ENCODE measurements at places on chromosomes 16 and 17.

- H3K36me3 ChIP-seq, result no peaks in the 10 kb centered on the region
- H3K27ac ChIP-seq, result no peak overlapping the region
- H3K4me3 ChIP-seq, result no peak overlapping the region
- no peaks in the 10 kb centered on the region for H3K4me1 ChIP-seq
- DNase-seq, result no peak
These were observed 5.9 kb downstream of the MEIOB start for GRCh38 chr16:1865902-1866690.

- H3K4me1 ChIP-seq, result peaks cover 22% of the 10 kb centered on the region
- H3K36me3 ChIP-seq, result no peaks in the 10 kb centered on the region
- no peaks in the 10 kb centered on the region for H3K27me3 ChIP-seq
- H3K4me3 ChIP-seq, result no peak overlapping the region
- no peak overlapping the region for H3K27ac ChIP-seq
These were observed 6.6 kb upstream of the STAT3 start for GRCh38 chr17:42394838-42395237.

DNA sequence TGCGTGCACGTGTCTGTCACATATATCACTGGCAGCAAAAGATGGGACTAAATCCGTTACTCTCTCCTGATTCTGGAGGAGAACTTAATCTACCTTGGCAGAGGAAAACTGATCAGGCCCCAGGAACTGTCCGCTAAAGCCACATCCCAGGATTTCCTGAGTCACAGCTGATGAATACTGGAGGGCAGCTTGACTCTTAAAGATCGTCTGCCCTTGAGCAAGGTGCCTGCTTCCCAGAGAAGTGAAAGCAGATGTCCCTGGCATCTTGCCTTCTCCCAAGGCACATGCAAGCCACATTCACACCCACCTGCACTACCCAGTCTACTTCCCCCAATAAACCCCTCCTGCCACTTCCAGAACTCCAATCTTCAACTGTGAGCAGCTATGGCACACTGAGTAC, 99.8 kb downstream of the CPPED1 start:
- no peak overlapping the region for H3K27ac ChIP-seq
- no peaks in the 10 kb centered on the region for H3K27me3 ChIP-seq
- H3K4me1 ChIP-seq, result peaks cover 11% of the 10 kb centered on the region
- DNase-seq, result no peak
- H3K36me3 ChIP-seq, result peaks cover 31% of the 10 kb centered on the region
- no peak overlapping the region for H3K4me3 ChIP-seq

DNA sequence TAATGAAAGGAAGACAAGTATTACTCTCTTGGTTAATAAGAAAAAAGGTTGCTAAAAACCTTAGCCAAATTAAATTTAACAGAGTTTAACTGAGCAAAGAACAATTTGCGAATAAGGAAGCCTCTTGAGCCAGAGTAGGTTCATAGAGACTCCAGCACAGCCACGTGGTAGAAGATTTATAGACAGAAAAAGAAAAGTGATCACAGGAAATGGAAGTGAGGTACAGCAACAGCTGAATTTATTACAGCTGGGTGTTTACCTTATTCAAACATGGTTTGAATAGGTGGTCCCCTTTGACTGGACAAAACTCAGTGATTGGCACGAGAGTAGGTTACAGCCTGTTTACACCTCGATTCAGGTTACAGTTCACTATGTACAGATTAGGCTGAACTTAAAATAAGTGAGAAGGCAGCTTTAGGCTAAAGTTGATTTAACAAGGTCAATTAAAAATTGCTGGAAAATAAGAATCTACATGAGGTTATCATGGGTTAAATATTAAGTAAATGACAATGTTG, 3.3 kb upstream of the CCL15 start:
- no peak for DNase-seq
- no peak overlapping the region for H3K27ac ChIP-seq
- H3K4me1 ChIP-seq, result peaks cover 5% of the 10 kb centered on the region
- no peaks in the 10 kb centered on the region for H3K36me3 ChIP-seq
- H3K27me3 ChIP-seq, result no peaks in the 10 kb centered on the region

- peaks cover 6% of the 10 kb centered on the region for H3K4me1 ChIP-seq
- DNase-seq, result no peak
- no peak overlapping the region for H3K4me3 ChIP-seq
- no peak overlapping the region for H3K27ac ChIP-seq
- no peaks in the 10 kb centered on the region for H3K36me3 ChIP-seq
These were observed 10.6 kb downstream of the TBX4 start for GRCh38 chr17:61462719-61463315.

DNA sequence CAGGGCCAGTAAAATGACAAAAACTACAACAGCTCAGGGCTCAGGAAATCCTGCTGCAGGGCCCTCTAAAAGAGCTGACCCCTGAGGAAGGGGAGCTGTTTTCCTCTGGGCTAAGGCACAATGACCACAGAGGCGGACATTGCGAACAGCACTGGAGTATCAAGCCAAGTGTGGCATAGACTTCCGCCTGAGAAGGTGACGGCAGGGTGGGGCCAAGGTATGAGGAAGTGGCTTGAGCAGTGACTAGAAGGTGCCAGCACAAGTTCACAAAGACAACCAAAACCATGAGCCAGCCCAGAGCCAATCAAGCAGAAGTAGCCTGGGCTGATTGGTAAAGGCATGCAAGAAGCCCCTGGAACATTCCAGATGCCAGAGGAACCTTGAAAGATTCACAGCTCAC, 13.9 kb downstream of the ERN2 start:
- peaks cover 16% of the 10 kb centered on the region for H3K4me1 ChIP-seq
- H3K27me3 ChIP-seq, result peaks cover 6% of the 10 kb centered on the region
- DNase-seq, result peak; percentile 53
- peaks cover 3% of the 10 kb centered on the region for H3K36me3 ChIP-seq

DNA sequence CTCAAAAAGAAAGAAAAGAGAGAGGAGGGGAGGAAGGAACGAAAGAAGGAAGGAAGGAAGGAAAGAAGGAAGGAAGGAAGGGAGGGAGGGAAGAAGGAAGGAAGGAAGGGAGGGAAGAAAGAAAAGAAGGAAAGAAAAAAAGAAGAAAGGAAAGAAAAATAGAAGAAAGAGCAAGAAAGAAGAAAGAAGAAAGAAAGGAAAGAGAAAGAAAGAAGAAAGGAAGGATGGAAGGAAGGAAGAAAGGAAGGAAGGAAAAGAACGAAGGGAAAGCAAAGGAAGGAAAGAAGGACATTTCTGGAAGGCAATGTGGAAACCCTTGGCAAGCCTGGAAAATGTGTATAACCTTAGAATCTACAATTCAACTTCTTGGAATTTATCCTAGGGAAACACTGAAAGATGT, 150.4 kb upstream of the LHX1 start:
- peaks cover 13% of the 10 kb centered on the region for H3K27me3 ChIP-seq
- no peak overlapping the region for H3K27ac ChIP-seq
- no peak for DNase-seq
- H3K4me3 ChIP-seq, result no peak overlapping the region
- no peaks in the 10 kb centered on the region for H3K4me1 ChIP-seq

GRCh38 chr17:76014100-76014924, 12.8 kb downstream of the EVPL start:
- H3K4me3 ChIP-seq, result no peak overlapping the region
- peaks cover 2% of the 10 kb centered on the region for H3K4me1 ChIP-seq
- H3K27me3 ChIP-seq, result peaks cover 3% of the 10 kb centered on the region
- no peak overlapping the region for H3K27ac ChIP-seq
- DNase-seq, result peak; percentile 80
- H3K36me3 ChIP-seq, result no peaks in the 10 kb centered on the region

GRCh38 chr17:73521376-73521775, 122.9 kb downstream of the SDK2 start:
- H3K27me3 ChIP-seq, result no peaks in the 10 kb centered on the region
- no peaks in the 10 kb centered on the region for H3K36me3 ChIP-seq
- no peak overlapping the region for H3K4me3 ChIP-seq
- no peaks in the 10 kb centered on the region for H3K4me1 ChIP-seq
